ENCODE measurements at places on chromosomes 1 and 21.

- H3K27ac ChIP-seq: peak overlapping the region; percentile 70
- H3K36me3 ChIP-seq: no peaks in the 10 kb centered on the region
- no peak for DNase-seq
- H3K27me3 ChIP-seq: no peaks in the 10 kb centered on the region
These were observed 38.4 kb downstream of the PEX14 start for GRCh38 chr1:10513199-10513598.

DNA sequence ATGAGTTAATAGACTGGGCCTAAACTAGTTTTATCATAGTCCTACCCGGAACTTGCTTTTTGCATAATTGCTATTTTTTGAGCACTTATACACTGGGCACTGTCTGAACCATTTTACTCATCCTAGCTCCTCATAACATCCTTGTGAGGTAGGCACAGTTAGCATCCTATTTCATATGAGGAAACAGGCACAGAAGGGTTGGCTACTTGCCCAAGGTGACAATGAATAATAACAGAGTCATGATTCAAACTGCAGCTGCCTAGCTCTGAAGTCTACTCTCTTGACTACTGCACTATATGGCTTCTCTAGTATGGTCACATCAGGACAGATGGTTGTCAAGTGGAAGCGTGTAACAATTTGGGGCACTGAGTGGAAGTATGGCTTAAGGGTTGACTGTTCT is 18.2 kb upstream of the RC3H1 start:
- H3K27ac ChIP-seq: no peak overlapping the region
- H3K4me3 ChIP-seq: no peak overlapping the region
- no peaks in the 10 kb centered on the region for H3K4me1 ChIP-seq
- no peak for DNase-seq

DNA sequence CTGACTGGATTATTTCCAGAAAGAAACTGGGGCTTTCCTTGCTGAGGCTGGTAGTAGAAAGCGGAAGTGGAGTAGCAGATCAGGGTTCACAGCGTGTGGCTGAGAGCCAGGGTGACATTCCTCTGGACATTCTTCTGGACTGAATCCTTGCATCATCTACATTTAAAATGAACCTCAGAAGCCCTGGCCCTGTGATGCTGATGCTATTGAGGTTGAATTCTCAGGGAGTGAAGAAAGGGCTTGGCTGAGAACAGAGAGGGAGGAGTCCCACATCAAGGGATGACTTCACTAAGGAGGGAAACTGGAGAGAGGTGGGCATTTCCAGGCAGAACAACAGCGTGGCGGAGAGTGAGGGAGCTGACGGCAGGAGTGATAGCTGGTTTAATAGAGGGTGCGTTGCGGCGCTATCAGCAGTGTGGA is 102.3 kb upstream of the LMO4 start:
- no peaks in the 10 kb centered on the region for H3K36me3 ChIP-seq
- H3K27me3 ChIP-seq: no peaks in the 10 kb centered on the region
- 0 out of 2 replicates have a peak, but pooled peaks cover 3% of the 10 kb centered on the region for H3K4me1 ChIP-seq
- no peak overlapping the region for H3K4me3 ChIP-seq
- H3K27ac ChIP-seq: no peak overlapping the region

DNA sequence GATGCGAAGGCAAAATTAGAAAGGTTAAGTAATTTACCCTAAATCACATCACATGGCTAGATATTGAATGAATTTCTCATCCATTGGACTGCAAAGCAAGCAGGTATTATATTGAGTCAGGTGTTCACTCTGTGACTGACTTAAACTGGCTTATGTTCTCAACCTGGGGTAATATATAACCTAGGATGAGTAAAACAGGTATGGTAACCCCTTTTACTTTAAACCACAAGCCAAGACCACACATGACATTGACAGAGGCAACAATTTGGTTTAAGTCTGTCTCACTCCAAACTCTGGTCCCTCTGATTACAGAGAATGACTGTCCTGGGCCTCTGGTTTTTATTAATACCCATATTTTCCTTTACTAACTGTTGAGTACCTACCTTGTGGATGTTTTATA is 33.3 kb downstream of the MAEL start:
- no peak for DNase-seq
- no peaks in the 10 kb centered on the region for H3K27me3 ChIP-seq
- H3K27ac ChIP-seq: no peak overlapping the region
- H3K4me1 ChIP-seq: no peaks in the 10 kb centered on the region

GRCh38 chr1:226004396-226004795 is 5.3 kb upstream of the SDE2 start:
- H3K36me3 ChIP-seq: no peaks in the 10 kb centered on the region
- H3K4me1 ChIP-seq: peaks cover 29% of the 10 kb centered on the region
- H3K27me3 ChIP-seq: no peaks in the 10 kb centered on the region
- DNase-seq: no peak
- no peak overlapping the region for H3K4me3 ChIP-seq

DNA sequence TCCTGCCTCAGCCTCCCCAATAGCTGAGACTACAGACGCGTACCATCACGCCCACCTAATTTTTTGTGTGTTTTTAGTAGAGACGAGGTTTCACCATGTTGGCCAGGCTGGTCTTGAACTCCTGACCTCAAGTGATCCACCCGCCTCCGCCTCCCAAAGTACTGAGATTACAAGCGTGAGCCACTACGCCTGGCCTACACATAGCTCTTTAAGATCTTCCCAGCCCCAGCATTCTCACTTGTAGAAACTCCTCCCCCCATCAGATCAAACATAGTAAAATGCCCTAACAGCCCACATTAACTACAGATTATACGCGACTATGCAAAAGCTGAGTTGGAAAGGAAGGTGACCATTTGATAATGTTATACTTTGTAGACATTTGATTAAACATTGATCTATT is 634.8 kb downstream of the MATN1 start:
- H3K27me3 ChIP-seq: no peaks in the 10 kb centered on the region
- no peak for DNase-seq
- no peaks in the 10 kb centered on the region for H3K4me1 ChIP-seq
- no peaks in the 10 kb centered on the region for H3K36me3 ChIP-seq
- H3K27ac ChIP-seq: no peak overlapping the region

DNA sequence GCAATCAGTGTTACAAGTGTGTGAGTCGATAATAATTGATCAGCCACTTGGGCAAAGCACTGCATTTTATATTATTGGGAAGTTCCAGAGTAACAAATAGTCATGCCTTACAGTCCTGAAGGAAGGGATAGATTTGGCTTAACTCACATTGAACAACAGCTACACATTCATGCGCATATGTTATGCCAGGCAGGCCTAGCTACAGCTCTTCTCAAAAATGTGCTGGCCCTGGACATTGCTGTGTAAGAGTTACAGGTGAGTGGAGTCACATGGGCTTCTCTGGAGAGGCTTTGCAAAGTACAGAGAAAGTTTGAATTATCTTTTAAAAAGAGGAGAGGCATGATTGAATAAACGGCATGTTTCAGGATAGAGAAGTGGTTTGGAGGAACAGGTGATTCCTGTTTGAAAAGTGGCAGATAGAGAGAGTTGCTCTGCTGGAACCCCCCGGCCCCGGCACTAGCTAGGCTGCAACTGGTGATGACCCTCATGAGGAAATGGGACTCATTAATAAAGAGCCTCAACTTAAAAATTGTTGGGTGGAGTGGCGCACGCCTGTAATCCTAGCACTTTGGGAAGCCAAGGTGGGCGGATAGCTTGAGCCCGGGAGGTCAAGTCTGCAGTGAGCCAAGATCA is 200.6 kb downstream of the CRB1 start:
- no peaks in the 10 kb centered on the region for H3K27me3 ChIP-seq
- no peaks in the 10 kb centered on the region for H3K36me3 ChIP-seq
- peaks cover 33% of the 10 kb centered on the region for H3K4me1 ChIP-seq
- no peak overlapping the region for H3K27ac ChIP-seq
- no peak for DNase-seq

DNA sequence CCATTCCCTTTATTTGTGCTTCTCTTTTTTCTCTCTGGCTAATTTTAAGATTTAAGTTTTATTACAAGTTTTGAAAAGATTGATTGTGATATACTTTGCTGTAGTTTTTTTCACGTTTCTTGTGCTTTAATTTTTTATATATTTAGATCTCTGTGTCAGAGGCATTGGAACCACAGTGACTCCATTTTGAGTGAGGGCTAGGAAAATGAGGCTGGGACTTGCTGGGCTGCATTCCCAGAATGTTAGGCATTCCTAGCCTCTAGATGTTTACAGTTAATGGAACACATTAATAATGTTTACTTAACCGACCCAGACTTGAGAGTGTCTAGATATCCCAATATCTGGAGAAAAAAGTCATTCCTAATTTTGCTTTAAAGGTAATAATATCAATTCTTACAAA is 939.4 kb downstream of the BRINP3 start:
- H3K4me3 ChIP-seq: no peak overlapping the region
- no peaks in the 10 kb centered on the region for H3K36me3 ChIP-seq
- H3K4me1 ChIP-seq: no peaks in the 10 kb centered on the region

Data from GM23338 (cell line).